ENCODE measurements at places on chromosomes 11 and 22.

- DNase-seq: peak; percentile 30
These were observed 14.4 kb downstream of the GRAP2 start for GRCh38 chr22:39915295-39915726.

DNA sequence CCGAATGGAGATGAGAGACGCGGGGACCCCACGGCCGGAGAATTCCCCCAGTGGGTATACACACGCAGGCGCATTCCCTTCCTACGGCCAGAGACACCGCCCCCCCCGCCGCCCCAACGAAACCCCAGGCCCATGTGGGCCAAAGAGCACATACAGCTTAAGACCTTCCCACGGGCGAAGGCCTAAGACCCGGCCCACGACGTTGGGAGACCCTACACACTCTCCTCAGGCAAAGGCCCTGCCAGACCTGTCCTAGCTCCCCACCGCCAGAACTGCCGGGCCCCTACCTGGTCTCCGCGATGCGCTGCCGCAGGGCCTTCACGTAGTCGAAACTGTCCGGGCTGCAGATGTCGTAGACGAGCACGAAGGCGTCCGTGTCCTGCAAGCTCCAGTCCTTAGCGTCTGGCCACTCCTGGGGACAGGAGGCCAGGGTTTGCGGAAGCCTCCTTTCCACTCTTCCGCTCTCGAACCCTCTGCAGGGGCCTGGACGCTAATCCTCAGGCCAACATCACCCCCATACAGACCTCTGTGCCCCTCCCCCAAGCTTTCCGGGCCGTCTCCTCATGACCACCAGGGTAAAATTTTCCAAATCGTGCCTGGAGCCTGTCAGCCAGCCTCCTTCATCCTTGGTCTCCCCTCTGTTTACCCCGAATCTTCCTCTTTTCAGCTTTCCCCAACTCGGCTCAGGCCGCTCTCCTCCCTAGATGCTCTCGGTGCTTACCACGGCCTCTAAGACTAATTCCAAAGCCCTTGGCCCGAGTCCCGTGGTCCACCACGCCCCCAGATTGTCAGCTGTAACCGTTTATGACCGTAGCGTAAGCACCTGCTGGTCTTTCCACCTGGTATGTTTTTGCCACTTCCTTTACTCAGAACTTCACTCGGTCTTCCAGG is 1.7 kb downstream of the RASL10A start:
- DNase-seq: peak; percentile 32

- no peak for DNase-seq
These were observed 71.5 kb downstream of the SYN3 start for GRCh38 chr22:32986766-32987040.

GRCh38 chr11:34910817-34911216 is 5.4 kb downstream of the APIP start:
- DNase-seq: no peak

DNA sequence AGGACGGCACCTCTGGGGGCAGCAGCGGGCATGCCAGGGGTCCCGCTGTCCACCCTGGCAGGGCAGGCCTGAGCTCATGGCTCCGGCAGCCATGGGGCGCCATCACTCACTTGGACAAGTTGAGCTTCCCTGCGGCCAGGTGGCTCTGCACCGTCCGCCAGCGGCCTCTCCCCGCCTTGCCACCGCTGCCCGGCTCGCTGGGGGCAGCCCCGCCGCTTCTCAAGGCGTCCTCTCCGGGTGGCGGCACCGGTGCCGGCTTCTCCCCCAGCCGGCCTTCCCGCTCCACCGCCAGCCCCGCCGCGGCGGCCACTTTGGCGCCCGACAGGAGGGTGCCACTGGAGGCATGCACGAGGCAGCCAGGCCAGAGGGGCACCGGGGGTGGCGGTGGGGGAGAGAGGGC is 35.0 kb downstream of the SYT7 start:
- DNase-seq: no peak

DNA sequence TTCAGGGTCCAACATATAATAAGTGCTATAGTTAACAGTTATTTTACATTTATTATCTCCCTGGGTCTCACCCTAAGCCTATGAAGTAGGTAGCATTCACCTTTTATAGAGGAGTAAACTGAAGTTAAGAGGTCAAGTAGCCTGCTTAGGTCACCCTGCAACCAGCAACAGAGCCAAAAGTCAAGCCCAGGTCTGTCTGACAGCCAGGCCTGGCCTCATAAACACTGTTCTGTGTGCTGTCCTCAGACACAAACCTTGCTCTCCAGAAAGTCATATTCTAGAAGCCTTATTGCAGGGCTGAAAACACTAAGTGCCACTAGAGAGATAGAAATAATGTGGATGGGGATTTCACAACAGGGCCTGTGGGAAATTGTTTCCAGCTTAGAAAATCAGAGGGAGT is 59.3 kb downstream of the BDNF start:
- DNase-seq: no peak

- no peak for DNase-seq
These were observed 23.0 kb upstream of the ZC3H12C start for GRCh38 chr11:110070176-110070575.
